GM12892 (cell line): ENCODE measurements at places on chromosomes 3 and 15.

GRCh38 chr15:58454950-58455401 lies 23.2 kb downstream of the LIPC start:
- no peak for DNase-seq

- DNase-seq = no peak
These were observed 375.0 kb downstream of the ROBO2 start for GRCh38 chr3:77414881-77415280.

DNA sequence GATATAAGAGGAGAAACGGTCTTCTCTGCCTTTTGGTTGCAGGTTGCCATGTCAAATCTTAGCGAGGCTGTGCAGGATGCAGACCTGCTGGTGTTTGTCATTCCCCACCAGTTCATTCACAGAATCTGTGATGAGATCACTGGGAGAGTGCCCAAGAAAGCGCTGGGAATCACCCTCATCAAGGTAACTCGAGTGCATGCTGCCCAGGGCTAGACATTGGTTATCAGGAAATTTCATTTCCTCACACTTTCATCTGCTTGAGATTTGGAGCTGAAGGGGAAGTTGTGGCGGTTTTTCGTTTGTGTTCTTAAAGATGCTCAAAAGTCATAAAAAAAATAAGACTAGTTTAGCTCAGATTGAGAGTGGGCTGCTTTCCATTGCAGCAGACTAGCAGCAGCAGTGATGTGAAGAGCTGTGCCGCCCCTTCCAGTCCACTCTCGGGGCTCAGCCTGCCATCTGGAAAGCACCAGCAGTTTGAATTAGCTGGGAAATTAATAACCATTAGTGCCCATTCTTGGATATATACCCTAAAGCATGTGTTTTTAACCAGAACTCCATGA lies 32.2 kb downstream of the GPD1L start:
- no peak for DNase-seq

DNA sequence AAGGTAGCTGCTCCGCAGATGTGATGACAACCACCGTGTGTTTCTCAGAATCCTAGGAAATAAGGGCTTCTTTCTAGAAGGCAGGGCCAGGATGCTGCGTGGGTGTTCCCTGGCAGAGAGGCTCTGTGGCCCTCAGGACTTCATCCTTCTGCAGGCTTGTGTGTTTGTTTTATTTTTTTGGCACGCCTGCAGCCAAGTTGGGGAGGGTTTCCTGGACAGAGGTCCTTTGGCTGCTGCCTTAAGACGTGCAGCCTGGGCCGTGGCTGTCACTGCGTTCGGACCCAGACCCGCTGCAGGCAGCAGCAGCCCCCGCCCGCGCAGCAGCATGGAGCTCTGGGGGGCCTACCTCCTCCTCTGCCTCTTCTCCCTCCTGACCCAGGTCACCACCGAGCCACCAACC lies at the start of gene CLEC3B:
Gene CLEC3B (plus strand): TSS at position 266 of the 400 bp plus-strand sequence. CDS start 60 bp downstream, at position 326.
- no peak for DNase-seq

GRCh38 chr15:22262613-22263020 lies 182.3 kb downstream of the OR4M2 start:
- no peak for DNase-seq

DNA sequence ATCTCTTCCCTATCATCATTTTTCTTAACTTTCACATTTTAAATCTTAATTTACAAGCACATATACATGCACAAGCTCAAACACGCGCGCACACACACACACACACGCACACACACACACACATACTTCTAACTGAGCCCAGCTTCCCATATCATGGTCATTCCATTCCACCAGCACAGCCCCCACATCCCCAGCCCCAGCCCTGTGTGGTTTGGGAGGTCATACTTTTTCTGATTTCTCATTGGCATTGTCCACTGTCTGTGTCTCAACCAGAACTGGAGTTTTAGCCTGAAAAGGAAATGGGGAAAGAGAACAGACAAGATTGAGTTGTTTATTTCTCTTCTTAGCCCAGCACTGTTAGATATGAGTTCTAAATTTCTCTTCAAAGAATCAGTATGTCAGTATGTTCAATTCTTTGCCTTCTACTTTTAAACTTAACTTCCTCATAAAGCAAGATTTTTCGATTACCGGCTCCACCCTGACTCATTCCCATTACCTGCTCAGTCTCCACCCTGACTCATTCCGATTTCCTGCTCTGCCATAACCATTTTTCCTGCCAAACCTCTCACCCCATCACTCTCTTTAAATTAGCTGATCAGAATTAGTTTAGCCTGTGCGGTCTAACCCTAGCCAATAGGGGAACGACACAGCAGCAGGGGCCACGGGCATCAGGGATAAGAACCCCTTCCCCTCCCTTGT lies 6.4 kb downstream of the IQCF1 start:
- no peak for DNase-seq

GRCh38 chr15:34031987-34032760 lies 6.8 kb downstream of the AVEN start:
- no peak for DNase-seq

DNA sequence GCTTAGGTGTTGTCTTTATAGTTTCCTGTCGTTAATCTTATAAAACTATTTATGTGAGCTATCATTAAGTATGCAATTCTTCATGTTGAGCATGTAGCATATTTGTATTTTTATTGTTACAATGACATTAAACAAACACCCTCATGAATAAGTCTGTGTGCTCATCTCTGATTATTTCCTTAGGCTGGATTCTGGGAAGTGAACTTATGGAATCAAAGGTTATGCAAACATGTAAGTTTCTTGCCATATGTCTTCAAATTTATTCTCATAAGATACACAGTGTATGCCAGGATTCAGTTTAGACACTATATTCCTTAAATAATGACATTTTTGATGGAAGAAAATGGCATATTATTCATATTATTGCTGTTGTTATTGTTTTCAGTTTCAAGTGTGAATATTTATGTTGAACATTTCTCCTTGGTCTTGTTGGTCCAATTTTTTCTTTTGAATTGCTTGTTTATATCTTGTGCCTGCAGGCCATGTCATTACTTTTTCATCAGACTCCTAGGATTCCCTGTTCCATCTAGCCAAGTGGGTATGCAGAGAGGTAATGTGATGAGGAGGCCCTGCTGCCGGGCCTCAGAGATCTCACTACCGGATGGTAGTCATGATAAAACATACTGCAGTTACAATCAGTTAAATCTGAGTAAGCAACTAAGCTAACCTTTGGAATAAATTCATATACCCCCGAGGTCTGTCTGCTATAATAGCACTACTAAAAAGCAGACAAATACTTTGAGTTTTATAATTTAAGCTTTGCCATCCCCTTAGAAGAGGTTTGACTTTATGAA lies 684.3 kb upstream of the SGO1 start:
- DNase-seq = no peak

DNA sequence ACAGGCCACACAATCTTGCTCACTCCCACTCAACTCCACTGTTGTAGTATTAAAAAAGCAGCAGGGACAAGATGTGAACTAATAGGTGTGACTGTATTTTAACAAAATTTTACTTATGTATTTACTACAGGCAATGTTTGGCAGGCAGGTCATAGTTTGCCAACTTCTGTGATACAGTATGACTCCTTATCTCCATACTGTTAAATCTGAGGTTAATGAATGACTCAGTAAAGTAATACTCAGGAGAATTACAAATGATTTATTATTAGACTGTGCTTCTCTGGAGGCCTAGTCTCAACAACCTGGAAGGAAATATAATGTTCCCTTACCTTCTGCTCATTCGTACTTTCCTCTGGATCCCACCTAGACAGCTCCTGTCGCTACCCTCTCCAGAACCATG lies 258.6 kb upstream of the KCNMB2 start:
- no peak for DNase-seq

GRCh38 chr3:159249472-159250174 lies 447.8 kb downstream of the MFSD1 start:
- no peak for DNase-seq

DNA sequence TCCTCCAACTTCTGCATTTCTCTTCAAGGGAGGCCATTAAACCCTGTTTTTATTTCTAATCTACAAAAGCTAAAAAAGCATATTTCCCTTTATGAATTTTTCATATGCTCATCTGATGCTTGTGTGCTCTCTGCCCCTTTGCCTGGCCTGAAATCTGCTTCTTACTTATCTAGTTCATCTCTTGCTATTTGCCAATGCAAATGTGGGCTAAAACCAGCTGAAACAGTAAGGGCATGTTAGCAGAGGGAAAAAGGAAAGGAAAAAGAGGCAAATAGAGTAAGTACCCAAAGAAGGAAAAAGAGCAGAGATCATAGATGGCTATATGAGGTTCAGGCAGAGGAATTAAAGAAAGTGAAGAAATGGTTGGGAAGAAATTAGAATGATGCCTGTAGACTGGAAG lies 185.2 kb downstream of the CNTN4 start:
- no peak for DNase-seq

DNA sequence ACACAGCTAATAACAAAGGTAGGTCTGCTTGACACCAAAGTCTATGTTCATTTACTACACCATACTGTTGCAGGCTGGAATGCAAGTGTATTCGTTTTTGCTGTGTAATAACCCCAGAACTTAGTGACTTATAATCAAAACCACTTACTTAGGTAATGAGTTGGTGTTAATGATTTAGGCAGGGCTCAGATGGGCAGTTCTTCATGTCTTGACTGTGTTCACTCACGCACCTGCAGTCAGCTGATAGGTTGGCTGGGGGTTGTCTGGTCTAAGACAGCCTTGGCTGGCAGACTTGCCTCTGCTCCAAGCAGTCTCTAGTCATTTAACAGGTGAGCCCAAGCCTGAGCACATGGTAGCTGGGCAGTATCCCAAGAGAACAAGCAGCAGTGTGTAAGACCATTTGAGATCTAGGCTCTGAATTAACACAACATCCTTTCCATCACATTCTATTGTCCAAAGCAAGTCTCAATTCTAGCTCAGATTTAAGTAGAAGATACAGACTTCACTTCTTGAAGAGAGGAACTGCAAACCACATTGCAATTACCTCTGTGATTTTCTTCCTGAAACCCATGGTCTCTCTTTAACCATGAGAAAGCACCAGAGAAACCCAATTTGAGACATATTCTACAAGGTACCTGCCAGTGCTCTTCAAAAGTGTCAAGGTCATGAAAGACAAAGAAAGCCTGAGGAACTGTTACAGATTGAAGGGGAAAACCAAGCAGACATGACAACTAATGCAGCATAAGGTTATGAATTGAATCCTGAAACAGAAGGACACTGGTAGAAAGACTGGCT lies 13.3 kb upstream of the DCLK3 start:
- no peak for DNase-seq

GRCh38 chr3:136473716-136474326 lies 223.7 kb downstream of the PCCB start:
- no peak for DNase-seq

DNA sequence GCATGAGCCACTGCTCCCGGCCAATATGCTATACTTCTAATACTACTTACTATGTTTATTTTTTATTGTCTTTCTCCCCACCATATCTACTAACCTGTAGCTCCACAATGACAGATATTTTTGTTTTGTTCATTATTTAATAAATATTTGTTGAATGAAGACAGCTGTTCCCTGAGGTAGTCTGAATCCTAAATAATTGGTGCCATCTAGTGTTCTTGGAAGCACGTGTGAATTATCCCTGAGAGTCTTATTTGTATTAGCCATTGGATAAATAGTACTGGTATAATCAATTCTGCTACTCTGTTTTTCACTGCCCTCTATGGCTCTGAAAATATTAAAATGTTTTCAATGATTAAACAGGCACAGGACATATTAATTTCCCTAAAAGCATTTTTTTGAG lies 5.6 kb upstream of the APPL1 start:
- no peak for DNase-seq

DNA sequence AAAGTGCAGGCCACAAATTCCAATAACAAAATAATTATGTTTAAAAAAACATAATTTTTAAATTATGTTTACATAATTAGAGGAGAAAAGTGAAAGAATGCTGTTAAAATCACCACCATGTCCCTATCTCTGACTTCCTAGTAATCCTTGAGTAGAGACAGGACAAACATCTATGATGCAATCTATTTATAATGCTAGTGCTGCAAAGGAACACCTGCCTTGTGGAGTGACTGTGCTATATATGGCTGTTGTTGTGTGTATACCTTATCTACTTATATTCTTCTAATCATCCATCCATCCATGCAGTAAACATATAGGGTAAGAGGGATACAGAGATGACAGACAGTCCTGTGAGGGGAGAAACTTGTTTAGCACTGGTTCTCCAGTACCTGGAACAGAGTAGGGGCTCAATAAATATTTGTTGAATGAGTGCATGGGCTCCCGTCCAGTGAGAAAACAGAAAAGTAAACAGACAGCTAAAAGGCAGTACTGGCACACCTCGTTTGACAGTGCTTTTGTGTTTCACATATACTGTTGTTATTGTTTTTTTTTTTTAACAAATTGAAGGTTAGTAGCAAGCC lies 229.3 kb upstream of the UBE2E1 start:
- DNase-seq = no peak

GRCh38 chr3:126538316-126538715 lies 14.4 kb downstream of the CHST13 start:
- no peak for DNase-seq

DNA sequence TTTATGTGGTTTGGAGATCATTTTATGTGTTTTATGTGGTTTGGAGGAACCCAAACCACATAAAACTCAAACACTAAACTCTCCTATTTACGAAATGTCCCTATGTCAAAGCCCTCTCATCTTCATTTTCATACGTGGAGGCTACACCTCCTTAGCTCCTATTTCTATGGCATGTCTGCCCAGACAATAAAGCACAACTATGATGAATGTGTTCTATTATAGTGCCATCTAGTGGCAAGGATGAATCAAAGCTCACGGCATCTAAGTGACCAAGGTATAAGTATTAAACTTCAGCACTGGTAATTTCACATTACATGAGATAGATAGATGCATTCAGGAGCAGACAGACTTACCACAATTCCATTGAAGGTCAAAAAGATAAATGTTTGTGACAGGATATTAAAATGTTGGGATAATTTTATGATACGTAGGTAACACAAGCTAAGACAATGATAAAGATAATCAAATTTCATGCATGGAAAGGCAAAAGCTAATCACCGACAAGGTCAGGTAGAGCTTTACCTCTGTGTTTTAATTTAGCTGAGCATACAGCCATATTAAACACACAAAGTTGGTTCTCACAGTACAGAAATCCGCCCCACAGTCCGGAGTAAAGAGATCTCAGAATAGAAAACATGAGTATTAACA lies 130.6 kb upstream of the FHIT start:
- peak; percentile 19 for DNase-seq

DNA sequence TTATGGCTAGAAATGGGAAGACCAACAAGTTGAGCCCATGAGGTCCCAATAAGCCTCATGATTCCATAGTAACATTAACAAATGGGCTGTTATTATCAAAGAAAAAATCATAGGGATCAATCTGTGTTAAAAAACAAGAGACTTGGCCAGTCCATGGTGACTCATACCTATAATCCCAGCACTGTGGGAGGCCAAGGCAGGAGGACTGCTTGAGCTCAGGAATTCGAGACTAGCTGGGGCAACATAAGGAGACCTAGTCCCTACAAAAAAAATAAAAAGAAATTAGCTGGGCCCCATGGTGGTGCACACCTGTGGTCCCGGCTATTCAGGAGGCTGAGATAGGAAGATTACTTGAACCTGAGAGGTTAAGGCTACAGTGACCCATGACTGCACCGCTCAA lies 124.8 kb downstream of the DMXL2 start:
- DNase-seq = no peak

GRCh38 chr3:14464141-14464465 lies 61.7 kb downstream of the SLC6A6 start:
- DNase-seq = no peak

- DNase-seq = peak; percentile 47
These were observed 24.3 kb upstream of the TATDN2 start for GRCh38 chr3:10223676-10224639.

- DNase-seq = no peak
These were observed 76.1 kb downstream of the SCN10A start for GRCh38 chr3:38739931-38740330.
